ENCODE measurements at places on chromosomes 7 and 10. TPM values are rescaled to one million over a fixed set of nuclear protein-coding genes. Genes with fewer than 3 reads are reported as not detected.
A peak's percentile ranks its signal among the peaks of the same experiment; 100 is the strongest.

MSMB gene
- not detected for total RNA-seq

DNA sequence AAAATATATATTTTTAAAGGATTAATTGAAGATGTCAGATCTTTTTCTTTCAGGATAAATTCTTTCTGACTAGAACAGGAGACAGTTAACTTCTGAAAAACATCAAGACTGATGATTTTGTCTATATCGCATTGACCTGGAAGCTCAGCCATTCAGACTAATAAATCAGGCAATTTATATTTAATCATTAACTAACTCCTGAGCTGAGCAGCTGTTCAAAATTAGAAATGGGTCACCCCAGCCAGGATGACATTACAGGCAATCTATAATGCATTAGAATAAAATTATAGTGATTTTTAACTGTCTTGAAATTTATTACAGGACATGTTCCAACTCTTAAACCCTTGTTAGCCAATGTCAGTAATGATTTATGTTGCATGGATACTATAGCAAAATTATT lies 139.9 kb downstream of the CDCA7L start:
- ATAC-seq, result no peak

GRCh38 chr7:33091111-33091531 lies 18.1 kb downstream of the RP9 start:
- ATAC-seq, result no peak

INHBA gene
- not detected for total RNA-seq

RPEL1 gene
- not detected for total RNA-seq

GRCh38 chr7:136064081-136064480 lies 86.9 kb upstream of the MTPN start:
- peak; percentile 90 for ATAC-seq

DNA sequence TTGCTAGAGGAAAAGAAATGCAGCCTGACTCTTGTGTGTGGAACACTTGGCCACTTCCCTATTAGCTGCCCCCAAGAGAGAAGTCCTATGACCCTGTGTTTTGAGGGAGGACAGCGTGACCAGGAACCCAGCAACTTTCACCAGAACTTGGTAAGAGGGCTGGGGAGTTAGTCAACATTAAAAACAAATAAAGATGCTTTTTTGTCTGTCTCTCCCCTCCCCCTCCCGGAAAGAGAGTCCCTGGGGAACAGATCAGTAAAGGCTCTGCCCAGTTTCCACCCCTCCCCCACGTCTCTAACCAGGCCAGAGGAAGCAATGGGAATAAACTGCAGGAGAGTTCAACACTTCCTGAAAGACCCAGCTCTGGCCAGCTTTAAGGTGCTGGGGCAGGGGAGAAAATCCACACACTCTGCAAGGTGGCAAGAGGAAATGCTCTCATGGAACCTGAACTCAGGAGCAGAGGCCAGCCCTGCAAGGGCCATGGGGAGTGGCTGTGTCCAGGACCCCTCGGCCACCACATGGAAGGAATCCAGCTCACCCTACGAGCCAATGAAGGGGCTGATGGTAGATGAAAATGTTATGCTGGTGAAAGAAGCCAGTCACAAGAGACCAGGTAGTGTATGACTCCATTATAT lies 21.5 kb downstream of the SH3PXD2A start:
- ATAC-seq, result no peak

GRCh38 chr7:34389332-34390078 lies 268.5 kb upstream of the NPSR1 start:
- no peak for ATAC-seq

DNA sequence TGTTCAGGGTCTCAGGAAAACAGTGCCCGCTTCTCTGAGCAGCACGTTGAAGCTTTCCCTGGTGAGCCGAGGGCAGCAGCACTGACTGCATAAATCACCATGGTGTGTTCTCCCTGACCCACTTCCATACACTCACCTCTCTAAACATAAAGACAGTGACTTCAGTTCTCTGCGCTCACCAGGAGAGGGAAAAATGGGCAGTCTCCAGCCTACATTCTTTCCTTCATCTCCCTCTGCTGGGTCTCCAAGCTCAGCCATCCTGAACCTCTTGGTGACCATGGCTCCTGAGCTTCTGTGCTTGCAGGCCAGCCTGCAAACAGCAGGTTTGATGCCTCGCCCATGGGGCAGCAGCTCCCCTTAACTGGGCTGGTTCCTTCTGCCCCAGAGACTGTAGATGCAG lies 236.6 kb upstream of the ZNF32 start:
- ATAC-seq, result no peak

DNA sequence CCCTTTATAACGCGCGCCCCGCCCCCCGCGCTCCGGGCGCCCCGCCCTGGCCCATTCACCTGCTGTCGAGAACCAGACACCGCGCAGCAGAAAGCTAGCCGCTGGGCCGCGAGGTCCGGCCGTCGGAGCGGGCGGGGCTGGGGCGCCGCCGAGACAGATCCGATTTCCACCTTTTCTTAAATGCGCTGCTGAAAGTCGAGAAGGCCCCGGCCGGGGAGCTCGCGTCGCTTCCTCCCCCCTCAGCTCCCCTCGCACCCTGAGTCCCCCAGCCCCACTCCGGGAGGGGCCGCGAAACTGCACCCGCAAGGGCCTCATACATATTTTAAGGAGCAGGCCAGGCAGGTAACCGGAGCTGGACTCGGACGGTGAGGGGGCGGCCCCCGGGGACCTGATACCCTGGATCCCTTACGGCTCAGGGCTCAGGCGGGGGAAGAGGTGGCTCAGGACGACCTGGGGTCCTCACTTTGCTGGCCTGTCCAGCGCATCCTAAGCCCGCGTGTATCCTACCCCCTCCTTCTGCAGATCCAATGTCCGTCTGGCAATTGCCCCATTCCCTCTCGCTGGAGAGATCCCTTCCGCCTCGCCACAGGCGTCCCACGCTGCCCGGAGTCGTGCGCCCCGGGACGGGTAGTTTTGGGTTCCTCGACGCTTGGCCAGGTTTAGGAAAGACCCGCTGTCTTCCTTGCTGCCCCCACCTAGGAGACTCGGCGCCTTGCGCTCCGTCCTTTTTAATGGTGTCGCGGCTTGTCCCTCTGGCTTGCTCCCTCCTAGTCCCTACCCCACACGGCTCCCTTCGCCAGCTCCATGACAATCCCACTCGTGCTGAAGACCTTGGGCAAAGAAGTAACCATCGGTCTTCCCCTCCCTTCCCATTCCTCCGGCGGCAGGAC lies 170.6 kb downstream of the UBE2H start:
- no peak for ATAC-seq

DNA sequence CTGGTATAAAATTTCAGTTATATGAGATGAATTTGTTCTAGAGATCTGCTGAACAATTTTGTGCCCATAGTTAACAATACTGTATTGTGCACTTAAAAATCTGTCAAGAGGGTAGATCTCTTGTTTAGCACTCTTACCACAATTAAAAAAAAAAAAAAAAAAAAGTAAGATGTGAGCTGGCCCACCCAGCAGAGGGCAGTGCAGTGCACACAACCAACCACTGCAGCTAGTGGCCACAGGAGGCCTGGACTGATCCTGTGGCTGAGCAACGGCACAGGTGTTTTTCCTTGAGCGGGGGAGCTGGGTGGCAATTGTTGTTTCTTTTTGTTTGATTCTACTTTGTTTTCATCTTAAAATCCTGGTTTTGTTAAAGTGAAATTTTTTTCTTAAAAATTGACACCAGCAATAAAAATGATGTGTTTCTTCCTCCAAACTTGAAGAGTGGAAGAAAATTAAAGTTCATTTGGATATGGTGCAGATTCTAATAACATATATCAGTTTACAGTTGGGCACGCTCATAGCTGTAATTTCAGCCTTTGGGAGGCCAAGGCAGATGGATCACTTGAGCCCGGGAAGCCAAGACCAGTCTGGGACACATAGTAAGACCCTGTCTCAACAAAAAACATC lies 171.1 kb upstream of the TBX20 start:
- ATAC-seq, result peak; percentile 62

- no peak for ATAC-seq
These were observed 67.8 kb downstream of the GSAP start for GRCh38 chr7:77348371-77348813.

DNA sequence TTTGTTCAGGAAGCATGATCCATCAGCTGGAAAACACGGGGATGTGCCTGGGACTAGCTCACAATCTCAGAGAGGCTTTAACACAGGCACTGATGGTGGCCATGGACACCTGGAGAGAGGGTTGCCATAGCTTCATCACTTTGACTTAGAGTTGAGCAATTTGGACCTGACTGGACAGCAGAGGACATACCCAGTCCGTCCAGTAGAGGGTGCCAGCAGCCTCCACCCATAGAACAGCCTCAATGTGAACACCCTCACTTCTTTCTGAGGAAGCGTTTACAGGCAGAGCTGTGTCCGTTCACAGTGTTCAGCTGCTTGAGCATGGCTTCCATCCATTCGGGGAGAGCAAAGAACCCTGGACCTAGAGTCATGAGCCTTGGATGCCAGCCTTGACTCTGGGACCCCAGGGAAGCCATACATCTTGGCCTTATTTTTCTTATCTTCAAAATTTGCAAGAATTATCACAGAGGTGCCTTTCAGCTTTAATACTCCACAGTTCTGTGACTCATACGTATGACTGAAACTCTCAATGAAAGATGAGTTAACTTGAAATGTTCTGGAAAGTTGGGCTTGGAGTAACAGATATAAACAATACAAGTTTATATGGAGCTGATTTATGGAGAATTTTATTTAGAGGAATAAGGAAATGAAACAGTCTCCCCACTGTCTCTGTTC lies 302.9 kb upstream of the PODXL start:
- peak; percentile 48 for ATAC-seq

- ATAC-seq, result peak; percentile 63
These were observed 248.2 kb upstream of the KLF14 start for GRCh38 chr7:130982160-130982638.

- ATAC-seq, result peak; percentile 60
These were observed 73.3 kb downstream of the NSUN6 start for GRCh38 chr10:18577823-18578685.

- ATAC-seq, result peak; percentile 28
These were observed 52.2 kb downstream of the FIGNL1 start for GRCh38 chr7:50397971-50398324.

GRCh38 chr10:110699859-110700468 lies 55.8 kb downstream of the RBM20 start:
- ATAC-seq, result no peak

- ATAC-seq, result no peak
These were observed 38.3 kb downstream of the AKR1B1 start for GRCh38 chr7:134420424-134421125.

DNA sequence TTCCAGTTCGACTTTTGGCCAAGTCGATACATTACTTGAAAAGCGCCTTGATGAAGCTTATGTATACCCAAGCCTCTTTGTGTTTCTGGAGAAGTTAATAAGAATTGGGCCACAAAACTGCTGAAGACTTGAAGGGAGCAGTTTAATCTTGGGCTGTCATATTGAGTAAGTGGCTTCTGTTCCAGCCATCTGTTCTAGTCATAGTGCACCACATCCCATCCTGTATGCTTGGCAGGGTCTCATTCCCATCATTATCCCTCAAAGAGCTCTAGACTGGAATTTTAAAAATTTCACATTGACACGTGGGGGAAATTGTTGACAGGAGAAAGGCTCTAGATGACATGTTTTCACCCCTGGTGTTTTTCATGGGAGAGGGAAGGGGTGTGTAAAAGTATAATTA lies 196.6 kb upstream of the PLPP4 start:
- no peak for ATAC-seq

DNA sequence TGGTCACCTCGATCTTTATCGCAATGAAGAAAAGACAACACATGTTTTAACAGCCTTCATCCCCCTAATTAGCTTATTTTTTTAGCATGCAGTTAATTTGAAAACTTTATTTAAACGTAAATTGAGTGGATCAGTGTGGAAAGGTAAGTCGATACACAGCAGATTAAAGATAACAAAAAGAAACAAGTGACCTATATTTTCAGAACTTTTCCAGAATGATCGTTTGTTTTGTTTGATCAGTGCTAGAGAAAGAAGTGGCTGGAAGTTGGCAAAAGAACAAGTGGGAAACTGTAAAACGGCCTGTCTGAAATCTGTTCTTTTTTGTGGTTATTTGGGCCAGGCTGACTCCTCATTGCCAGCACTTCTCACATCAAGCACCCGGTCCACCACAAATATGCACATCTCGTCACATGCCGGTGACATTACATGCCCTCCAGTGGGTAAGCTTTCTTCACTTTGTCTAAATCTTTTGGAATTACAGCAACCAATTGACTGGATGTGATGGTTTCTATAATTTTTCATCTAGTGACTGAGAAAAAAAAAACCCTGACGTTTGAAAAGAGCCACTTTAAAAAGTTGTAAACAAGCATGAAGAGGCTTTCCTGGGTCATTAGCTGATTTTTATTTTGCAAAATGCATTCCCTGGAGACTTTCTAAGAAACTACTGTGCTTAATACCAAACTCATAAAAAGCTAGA lies 33.2 kb downstream of the C7orf33 start:
- no peak for ATAC-seq

TEX47 gene
- total RNA-seq, result not detected

VGF gene
- total RNA-seq, result 0.48 TPM

GRCh38 chr10:21078410-21079329 lies 181.6 kb upstream of the NEBL start:
- peak; percentile 43 for ATAC-seq

DNA sequence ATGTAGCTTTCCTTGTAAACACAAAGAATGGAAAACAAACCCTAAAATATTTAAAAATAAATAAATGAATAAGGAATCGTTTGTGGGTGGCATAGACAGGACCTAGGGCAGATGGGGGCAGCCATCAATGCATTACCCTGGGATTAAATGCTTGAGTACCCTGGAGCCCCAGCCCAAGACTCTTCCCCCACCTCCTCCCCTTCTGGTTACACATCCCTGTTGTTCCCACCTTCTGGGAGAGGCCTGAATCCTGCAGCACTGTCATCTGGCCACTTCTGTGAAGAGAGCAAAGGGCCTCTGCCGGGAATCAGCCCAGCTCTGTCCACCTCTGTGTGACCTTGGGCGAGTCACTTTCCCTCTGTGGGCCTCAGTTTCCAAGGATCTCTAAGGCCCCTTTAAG lies 61.6 kb upstream of the COL13A1 start:
- ATAC-seq, result no peak

DNA sequence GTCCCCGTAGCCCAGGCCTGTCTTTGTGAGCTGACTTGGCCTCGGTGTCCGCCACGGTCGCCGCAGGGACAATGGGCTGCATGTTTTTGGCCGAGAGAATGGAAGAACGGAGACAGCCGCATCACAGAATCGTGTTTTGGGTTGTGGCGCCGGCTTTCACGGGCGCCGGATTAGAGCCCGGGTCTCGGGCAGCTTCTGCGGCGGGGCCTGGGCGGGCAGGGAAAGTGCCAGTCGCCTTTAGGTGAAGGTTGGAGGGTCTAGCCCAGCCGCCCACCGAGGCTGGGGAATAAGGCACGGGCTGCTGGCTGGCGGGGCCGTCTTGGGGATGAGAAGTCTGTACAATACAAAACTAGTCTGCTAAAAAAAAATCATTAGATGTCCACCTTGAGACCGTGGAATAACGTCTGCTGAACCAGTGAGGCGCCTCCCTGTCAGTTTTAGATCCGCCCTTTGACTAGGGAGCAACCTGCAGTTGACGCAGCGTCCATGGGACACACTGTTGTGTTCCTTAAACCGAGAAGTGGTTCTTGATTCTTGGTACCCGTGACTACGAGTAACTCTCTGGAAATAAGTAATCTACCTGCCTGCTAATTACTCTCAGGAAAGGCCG lies 577 bp downstream of the DNAJB9 start:
- peak; percentile 37 for ATAC-seq

NIPSNAP2 gene
- 57.3 TPM for total RNA-seq

OR2A5 gene
- not detected for total RNA-seq

SPDYE2 gene
- total RNA-seq, result not detected
